ENCODE measurements at places on chromosomes 3 and 15.

- DNase-seq = no peak
Observed at GRCh38 chr15:91849749-91850161, 3.8 kb upstream of the SLCO3A1 start.

DNA sequence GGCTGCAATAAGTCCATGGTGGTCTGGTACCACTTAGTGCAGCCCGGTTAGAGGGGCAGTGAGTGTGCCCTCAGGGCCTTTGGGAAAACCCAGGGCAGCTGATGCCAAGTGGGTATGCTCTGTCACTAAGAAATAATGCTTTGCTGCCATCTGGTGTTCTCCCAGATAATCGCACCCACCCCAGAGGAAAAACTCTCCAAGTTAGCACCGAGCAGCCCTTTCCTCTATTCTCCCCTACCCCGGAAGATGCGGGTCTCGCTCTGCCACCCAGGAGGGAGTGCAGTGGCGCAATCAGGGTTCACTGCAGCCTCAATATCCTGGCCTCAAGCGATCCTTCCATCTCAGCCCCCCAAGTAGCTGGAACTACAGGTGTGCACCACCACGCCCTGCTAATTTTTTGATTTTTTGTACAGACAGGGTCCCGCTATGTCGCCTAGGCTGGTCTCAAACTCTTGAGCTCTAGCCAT lies 21.3 kb upstream of the DAPK2 start:
- peak; percentile 28 for DNase-seq

DNA sequence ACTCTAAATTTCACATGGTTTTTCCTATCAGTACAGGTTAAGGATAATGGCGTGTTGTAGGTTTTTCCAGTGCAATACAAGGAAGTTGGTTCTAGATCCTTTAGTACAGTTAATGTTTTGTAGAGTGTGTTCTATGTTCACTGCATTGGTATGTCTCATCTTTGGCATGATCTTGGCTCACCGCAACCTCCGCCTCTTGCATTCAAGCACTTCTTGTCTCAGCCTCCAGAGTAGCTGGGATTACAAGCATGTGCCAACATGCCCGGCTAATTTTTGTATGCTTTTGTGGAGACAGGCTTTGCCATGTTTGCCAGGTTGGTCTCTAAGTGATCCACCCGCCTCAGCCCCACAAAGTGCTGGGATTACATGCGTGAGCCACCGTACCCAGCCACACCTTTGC lies 30.4 kb downstream of the SNRPN start:
- DNase-seq = no peak

DNA sequence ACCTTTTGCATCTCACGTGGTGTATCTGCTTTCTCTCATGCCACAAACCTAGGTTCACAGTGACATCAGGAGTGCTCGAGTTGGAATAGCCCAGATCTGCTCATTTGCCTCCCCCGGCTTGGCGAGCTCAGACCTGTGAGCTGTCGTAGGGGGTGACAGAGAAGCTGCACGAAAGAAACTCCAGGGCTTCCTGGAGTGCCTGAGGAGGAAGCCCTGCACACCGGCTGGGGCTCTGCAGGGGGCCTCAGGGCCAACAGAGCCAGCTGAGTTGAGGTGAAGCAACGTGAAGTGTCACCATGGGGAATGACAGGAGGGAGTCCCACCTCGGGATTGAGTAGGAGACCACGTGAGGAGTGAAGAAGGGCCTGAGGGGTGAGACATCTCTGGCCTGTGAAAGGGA lies 62.5 kb downstream of the RPN1 start:
- DNase-seq = no peak

DNA sequence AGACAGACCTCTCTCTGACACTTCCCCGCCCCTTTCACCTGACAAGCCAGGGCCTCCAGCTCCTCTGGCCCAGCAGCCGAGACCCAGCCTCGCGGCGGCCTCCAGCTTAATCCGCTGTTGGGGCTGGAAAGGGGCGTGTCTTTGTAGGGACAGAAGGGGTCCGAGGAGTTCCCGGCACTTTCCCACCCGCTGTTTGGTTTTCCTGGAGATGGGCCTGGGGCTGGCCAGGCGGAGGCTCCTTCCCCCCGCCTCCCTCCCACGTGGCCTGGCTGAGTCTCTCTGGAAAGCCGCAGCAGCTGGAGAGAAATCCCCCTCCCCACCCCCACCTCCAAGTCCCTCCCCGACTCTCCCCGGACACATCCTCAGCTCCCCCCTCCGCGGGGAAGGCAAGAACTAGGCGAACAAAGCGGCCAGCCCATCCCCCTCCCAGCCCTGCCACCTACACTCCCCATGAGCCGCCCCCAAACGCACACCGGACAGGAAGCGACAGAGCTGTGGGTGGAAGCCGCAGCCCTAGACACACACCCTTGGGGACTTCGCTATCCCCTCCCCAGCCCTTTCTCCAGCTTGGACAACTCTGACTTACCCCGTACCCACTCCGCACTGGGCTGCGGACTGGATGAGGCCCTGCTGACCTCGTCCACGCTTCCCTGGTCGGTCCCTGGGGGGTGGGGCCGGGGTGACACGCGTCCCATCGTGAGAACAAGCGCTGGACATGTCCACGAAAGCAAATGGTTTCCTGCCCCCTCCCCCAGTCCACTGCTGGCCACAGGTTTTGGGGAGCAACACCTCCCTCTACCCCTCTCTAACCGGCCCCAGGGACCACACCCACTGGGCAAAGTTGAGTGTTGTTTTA lies 1.2 kb downstream of the IGDCC4 start:
- DNase-seq = peak; percentile 83

DNA sequence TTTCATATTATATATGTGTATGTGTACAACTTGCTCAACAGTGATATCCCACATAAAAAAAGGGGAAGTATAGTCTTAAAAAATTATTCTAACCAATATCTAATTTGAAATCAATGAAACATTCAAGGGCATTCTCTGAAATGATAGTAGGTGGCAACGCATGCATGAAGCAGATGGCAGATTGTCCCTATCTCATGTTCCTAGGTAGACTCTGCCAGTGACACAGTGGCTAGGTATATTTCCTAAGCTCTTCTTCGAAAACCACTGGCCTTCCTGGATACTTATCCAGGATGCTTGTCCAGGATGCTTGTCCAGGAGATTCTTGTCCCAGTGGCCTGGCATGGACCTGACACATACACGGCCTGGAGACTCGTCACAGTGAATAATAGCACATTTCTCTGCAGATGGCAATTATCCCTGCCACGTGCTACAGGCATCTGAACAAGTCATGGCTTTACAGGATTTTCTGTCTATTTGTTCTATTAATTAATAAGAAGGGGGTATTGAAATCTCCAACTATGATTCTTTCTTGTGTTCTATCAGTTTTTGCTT lies 54.9 kb downstream of the OCA2 start:
- DNase-seq = no peak

- no peak for DNase-seq
Observed at GRCh38 chr3:55906896-55907295, 419.8 kb upstream of the WNT5A start.

DNA sequence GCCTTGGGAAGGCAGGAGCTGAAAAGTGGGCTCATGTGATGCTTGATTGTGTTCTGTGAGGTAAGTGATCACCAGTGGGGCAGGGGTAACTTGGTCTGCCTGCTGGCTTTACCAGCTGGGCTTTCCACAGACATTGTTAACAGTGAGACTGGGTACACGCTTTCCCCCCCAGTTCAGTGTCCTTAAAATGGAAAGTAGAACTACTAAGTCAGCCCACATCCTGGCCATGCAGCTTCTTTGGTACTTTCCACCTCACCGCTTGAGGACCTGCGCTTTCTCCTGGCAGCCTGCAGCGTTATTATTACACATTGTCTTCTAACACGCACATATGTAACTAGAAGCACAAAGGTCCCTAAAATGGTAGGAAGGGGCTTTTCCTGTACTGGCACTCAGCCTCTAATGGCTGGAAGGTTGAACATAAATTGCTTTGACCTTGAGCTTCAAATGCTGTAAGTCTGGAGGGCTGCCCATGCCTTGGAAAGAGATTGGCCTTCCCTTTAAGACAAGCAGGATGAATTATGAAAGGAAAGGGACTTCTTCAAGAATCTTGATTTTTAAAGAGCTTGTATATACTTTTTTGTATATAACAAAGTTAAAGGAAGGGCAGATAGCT lies 216.1 kb upstream of the ROPN1 start:
- DNase-seq = no peak

- no peak for DNase-seq
Observed at GRCh38 chr15:77347197-77347596, 72.7 kb downstream of the PEAK1 start.

DNA sequence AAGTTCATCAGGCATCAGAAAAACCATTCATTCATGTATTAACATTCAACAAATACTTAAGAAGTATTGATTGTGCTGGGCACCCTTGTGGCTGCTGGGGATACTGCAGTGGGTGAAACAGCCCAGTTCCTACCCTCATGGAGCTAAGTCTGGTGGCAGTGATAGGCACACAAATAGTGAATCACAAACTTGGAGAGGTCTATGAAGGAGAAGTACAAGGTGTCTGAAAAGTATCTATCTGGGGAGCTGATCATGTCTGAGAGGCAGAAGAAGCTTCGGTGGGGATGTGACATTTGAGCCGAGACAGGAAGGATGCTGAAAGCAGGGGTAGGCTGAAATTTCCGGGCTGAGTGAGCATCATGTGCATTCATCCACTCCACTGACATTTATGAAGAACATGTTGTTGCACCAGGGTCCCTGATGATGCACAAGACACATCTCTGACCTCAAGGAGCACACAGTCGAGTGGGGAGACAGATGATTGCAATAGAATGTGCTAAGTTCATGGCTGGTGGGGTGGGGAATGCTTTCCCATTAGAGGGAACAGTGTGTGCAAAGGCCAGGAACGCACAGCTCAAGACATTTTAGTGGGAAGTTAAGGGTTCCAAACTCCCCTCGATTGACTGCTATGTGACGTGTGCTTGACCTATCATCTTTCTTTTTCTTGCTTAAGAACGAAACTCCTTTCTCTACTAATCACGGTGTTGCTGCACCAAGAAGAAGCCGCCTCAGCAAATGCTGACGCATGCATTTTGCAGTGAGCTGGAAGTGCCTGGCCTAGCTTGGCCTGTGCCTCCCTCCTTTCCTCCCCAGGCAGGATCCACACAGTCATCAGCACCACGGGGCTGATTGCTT lies 309.1 kb upstream of the ICE2 start:
- DNase-seq = no peak

DNA sequence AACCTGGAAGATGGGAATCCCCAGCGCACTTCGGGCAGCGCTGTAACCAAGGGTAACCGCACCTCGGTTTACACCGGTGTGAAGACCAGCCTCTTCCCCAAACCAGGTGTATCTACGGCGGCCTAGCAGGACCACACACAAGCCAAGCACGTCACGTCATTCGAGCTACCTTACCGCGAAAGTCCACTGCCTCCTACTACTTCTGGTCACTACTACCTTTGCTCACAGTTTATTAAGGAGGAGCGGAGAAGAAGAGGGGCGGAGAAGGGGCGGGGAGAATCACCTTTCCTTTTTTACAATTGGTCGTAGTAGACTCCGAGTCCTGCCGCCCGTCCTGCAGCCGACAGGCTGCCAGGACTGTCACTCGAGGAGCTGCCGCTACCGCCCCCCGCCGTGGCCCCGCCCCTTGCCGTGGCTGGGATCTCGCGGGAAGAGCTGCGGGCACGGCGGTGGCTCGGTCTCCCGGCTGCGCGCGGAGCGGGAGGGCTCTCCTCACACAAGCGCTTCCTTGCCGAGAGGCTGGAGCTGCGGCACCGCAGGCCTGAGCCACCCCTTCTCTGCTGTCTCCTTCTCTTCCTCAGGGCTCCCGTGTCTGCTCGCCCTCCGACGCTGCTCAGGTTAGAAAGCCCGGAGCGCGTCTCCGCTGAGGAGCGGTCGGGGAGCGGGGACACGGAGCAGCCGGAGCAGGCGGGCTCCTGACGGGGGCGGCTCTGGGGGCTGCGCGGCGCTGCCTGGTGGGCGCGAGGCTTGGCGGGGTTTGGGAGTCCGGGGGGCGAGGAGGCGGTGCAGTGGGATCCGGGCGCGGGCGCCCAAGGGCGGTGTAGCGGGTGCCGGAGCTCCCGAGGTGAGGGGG lies at the start of gene GLCE:
GLCE (plus strand) TSS at position 495 of the 853 bp plus-strand sequence. CDS start 95,172 bp downstream, outside the sequence.
- DNase-seq = peak; percentile 92

- peak; percentile 92 for DNase-seq
Observed at GRCh38 chr3:177589911-177590381, 392.7 kb upstream of the TBL1XR1 start.

DNA sequence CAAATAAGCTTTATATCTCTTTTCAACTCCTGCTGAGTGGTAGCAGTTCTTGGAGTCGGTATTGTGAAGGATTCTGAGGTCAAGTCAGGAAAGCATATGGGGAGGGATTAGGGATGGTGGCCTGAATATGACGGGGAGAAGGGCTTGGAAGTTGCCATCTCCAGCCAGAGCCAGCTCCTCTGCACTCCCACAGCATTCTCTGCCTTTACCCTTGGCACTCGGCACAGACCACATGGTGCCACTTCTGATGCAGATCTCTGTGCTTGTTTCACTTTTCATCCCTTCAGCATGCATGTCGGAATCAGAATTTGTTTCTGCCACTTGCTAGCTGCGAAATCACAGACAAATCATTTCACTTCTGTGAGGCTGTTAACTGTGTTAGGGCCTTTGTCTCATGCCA lies 52.5 kb downstream of the RAB11A start:
- no peak for DNase-seq

- DNase-seq = no peak
Observed at GRCh38 chr3:62529230-62529629, 155.9 kb upstream of the FEZF2 start.

DNA sequence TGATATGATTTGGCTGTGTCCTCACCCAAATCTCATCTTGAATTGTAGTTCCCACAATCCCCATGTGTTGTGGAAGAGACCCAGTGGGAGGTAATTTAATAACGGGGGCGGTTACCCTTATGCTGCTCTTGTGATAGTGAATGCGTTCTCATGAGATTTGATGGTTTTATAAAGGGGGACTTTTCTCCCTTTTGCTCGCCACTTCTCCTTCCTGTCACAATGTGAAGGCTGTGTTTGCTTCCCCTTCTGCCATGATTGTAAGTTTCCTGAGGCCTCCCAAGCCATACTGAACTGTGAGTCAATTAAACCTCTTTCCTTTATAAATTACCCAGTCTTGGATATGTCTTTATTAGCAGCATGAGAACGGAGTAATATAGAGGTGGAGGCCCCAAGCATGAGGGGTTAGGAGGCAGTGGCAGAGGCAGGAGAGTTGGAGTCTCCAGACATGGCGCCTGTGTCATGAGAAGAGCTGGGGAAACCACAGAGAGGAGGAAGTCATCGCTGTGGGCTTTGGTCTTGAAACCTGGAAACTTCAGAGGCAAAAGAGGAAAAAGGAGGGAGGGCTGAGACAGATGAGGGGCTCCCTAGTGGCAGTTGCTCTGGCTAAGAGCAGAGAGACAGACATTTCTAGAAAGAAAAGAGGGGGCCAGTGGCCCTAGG lies 107.8 kb upstream of the VEPH1 start:
- DNase-seq = no peak

Measured in fibroblast of skin of left quadriceps (primary cell).